ENCODE measurements at places on chromosomes 6 and 20.

DNA sequence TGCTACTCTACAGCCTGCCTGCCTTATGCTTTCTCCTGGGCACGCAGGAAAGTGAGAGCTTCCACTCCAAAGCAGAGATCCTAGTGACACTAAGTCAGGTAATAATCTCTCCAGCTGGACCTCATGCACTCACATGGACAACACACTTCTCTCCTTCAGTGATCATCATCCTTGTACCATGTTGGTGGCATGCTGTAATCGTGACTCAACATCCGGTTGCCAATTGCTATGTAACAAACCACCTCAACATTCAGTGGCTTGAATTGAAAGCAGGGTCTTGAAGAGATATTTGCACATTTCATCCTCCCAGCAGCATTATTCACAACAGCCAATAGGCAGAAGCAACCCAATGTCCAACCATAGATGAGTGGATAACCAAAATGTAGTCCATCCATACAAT lies 40.3 kb upstream of the PPP1R3G start:
- DNase-seq = no peak

DNA sequence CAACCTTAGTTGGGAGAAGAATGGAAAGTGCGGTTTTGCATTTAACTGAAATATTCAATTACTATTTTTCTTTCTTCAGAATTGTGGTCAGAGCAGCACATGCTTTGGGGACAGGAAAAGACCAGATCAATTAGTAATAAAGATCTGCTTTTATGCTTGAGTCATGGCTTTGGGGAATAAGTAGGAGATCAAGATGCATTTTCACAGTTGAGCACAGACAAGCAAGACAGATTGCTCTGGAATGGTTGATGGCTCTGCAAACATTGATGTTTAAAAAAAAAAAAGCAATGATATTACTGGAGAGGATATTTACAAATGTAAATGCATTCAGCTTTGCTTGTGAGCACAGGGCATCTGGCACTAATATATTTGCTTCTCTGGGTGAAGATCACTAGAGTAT lies 224.4 kb upstream of the SASH1 start:
- DNase-seq = no peak

GRCh38 chr6:118588626-118589025 lies 40.5 kb downstream of the PLN start:
- no peak for DNase-seq

DNA sequence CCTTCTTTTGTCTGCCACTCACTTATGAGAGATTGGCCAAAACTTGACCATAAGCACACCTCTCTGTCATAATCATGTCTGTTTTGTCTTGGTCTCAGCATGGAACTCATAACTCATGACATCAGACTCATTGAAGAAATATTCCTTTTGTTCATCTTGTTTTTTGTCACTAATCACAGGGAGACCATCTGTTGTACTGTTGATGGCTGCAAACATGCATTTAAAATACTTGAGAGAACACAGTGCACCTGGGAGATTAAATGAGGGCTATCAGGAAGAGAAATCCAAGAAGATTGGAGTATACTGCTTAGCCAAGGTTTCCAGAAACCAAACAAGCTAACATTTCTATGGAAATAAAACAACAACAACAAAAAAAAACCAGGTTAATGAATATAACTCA lies 689.7 kb downstream of the EPM2A start:
- no peak for DNase-seq

- DNase-seq = no peak
These were observed 48.8 kb downstream of the MCUR1 start for GRCh38 chr6:13765570-13765969.

GRCh38 chr20:9038791-9039535 lies 29.9 kb upstream of the PLCB4 start:
- no peak for DNase-seq

DNA sequence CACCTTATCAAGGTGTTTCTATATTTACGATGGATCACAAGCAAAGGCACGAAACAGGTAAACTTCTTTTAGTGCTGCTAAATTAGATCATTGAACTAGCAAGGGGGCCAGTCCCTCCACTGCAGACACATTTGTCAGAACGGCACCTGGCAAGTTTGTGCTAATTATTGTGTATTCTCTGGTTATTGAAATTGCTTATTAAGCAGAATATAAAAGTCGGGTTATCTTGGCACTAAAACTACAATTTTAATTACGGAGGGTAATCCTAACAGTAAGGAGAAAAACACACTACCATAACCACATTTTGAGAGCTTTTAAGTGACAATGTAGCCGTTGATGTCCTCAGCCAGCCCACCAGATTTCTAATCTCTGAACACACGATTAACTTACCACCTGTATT lies 118.9 kb upstream of the BTN3A2 start:
- no peak for DNase-seq

GRCh38 chr20:11929947-11930346 lies 12.3 kb downstream of the BTBD3 start:
- DNase-seq = no peak

DNA sequence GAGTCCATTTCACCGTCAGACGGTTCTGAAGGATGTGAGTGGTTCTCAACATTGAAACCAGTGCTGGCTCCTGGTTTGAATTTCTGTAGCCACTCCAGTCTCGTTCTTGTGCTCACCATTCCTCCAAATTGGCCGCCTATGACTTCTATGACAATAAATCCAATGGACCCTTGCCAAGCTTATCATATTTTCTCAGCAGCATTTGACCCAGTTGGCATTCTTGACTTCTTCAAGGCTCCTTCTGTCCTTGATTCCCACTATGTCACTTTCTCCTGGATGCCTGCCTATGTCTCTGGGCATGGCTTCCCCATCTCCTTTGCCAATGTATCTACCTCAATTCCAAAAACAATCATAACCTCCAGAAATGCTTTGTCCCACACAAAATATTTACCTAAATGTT lies 756.0 kb upstream of the NRSN1 start:
- DNase-seq = no peak

DNA sequence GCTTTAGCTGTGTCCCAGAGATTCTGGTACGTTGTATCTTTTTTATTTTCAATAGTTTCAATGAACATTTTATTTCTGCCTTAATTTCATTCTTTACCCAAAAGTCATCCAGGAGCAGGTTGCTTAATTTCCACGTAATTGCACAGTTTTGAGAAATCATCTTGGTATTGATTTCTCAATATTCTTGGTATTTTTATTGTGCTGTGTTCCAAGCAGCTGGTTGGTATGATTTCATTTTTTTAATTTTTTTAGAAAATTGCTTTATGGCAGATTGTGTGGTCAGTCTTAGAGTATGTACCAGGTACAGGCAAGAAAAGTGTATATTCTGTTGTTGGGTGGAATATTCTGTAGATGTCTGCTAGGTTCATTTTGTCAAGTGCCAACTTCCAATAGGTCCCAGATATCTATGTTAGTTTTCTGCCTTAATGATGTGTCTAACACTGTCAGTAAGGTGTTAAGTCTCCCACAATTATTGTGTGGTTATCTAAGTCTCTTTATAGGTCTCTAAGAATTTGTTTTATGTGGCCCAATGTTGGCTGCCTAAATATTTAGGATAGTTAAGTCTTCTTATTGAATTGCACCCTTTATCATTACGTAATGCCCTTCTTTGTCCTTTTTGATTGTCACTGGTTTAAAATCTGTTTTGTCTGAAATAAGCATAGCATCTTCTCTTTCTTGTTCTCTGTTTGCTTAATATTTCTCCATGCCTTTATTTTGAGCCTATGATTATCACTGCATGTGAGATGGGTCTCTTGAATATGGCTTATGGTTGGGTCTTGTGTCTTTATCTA lies 366.9 kb upstream of the IRAK1BP1 start:
- no peak for DNase-seq

GRCh38 chr6:42627674-42628073 lies 63.8 kb downstream of the UBR2 start:
- no peak for DNase-seq

DNA sequence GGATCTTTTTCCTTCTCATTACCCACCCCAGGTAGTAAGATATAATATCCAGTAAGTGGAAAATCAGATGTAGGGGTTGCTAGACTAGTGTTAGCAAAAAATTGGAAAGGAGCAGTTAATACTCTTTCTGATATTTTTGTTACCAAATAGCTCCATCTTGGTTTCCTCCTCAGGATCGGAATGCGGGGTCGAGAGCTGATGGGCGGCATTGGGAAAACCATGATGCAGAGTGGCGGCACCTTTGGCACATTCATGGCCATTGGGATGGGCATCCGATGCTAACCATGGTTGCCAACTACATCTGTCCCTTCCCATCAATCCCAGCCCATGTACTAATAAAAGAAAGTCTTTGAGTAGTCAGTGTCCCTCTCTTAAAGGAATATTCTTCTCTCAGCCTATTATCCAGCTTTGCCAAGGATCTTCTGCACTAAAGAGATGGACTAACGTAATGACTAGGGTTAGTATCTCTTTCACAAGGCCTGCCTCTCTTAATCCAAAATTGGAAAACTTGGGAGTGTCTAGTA lies 1.5 kb downstream of the ROMO1 start:
- no peak for DNase-seq

DNA sequence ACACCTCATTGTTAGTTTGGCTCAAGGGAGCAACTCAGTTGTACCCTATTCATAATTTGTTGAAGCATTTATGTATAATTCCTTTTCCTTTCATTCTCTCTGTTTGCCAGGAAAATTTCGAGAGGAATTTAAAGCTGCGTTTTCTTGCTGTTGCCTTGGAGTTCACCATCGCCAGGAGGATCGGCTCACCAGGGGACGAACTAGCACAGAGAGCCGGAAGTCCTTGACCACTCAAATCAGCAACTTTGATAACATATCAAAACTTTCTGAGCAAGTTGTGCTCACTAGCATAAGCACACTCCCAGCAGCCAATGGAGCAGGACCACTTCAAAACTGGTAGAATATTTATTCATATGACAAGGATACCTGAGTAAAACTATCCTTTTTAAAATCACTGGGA lies 45.2 kb upstream of the GFRAL start:
- DNase-seq = no peak

- no peak for DNase-seq
These were observed 235.0 kb upstream of the PRDM1 start for GRCh38 chr6:105851113-105851580.

GRCh38 chr6:40671001-40671693 lies 84.0 kb upstream of the LRFN2 start:
- no peak for DNase-seq

GRCh38 chr20:53960579-53961272 lies 109.7 kb downstream of the BCAS1 start:
- DNase-seq = no peak

DNA sequence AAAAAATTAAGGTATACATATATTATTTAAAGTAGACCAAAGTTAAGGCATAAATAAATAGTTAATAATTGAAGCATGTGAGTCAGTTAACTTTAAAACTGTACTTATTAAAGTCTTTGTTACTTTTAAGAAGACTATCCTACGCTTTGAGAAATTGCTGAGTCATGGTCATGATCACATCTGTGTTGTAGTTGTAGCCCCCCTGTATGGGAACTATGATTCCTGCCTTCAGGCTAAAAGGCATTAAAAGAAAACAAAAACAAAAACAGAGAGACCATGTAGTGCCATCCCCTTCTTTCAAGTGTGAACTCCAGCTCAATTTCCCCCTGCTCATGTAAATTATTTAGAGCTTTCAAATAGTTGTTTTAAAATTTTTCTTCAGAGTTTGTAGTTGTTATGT lies 123.4 kb downstream of the FLRT3 start:
- no peak for DNase-seq

- DNase-seq = no peak
These were observed 160.5 kb downstream of the BACH2 start for GRCh38 chr6:90136176-90136575.

- DNase-seq = no peak
These were observed 74.9 kb downstream of the KIF13A start for GRCh38 chr6:17912521-17912920.

- no peak for DNase-seq
These were observed 14.5 kb downstream of the STX16 start for GRCh38 chr20:58665606-58666005.

- DNase-seq = no peak
These were observed 196.2 kb upstream of the THEMIS start for GRCh38 chr6:128097009-128097408.

- no peak for DNase-seq
These were observed 17.6 kb upstream of the KIAA1755 start for GRCh38 chr20:38278131-38278530.

- DNase-seq = no peak
These were observed 144.8 kb downstream of the PDSS2 start for GRCh38 chr6:107314531-107314939.

GRCh38 chr20:58094698-58095097 lies 133.8 kb downstream of the ANKRD60 start:
- no peak for DNase-seq

DNA sequence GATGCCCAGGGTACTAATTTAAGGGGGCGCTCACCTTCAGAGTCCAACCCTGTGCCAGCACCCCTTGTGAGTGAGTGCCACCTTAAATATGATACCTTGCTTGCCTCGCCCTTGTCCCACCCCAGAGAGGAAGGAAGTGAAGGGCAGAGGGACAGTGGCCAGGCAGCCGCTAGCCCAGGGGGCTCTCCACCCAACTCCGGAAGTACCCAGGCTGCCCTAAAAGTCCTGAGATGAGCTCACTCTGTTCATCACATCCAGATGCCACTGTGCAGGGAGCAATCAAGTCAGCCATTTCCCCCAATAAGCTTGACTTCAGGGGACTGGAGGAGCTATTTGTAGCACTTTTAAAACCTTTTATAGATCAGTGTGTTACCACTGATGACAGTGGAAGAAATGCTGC lies 25.0 kb upstream of the STX16 start:
- DNase-seq = no peak

DNA sequence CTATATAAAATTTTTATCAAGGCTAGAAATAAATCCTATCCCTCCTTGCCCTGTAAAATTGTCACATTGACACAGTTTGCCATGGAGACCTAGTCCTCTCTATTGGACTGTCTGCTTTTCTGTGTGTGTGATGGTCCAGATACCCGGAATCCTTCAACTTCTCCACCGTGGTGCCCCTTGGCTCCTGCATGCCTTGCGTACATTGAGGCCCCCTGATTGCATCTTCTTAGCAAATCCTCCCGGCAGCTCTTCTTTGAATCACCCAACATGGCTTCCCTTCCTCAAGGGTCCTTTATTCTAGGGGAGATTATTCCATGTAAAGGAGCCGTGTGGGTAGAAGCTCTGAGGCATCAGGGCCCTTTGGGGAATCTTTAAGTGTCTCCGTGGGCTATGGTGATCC lies 219.5 kb downstream of the CDC5L start:
- no peak for DNase-seq

DNA sequence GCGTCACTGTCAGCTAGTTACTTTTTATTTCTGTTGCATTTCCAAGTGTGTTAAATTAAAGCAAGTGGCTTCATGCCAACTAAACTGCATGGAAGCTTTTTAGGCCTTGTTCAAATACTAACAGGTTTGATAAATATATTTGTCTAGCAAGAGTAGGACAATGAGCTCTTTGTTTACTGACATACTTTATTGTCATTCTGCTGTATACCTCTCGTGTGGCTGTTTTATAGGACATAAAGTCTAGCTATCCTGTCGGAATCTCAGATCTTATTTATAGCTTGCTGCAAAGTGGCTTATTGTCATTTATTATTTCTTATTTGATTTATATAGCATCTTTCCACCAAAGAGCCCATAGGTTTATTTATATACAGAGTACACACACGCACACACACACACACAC lies 711.1 kb downstream of the KIF16B start:
- DNase-seq = no peak

- no peak for DNase-seq
These were observed 76.6 kb upstream of the CCDC167 start for GRCh38 chr6:37576336-37576737.

GRCh38 chr20:32650401-32650944 lies 23.3 kb downstream of the C20orf203 start:
- DNase-seq = no peak

Data from amniotic stem cell (primary cell).